ENCODE measurements at places on chromosomes 6 and 20.

DNA sequence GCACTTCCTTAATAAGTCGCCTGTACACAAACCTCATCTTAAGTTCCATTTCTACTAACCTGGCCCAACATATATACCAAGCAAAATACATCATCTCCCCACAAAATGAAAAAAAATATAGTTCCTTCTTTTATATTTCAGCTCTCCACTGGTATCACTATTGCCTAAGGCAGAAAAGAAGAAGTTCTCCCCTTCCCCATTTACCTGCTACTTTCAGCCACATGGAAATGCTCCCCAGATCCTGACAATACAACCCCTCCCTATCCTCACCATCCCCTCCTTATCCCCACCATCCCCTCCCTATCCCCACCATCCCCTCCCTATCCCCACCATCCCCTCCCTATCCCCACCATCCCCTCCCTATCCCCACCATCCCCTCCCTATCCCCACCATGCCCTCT, 175.7 kb downstream of the LINC00237 start:
- no peak for DNase-seq

DNA sequence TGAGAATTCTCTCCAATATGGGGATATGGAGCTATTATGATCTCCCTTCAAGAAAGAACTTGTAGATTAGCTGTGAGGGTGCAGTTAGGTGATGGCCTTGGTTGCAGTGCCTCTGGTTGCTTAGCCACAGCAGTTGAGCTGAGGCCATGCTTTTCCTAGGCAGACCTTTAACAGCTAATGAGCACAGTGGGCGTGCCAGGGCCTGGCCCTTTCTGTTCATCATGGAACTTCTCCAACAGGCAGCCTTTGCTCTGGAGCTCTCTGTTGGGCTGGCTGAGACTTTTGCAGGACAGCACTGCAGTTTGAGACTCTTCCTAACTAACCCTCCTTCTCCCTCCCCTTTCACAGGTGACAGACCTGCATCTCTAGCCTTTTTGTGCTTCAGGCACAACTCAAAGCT, 39.7 kb upstream of the TMEM170B start:
- no peak for DNase-seq

DNA sequence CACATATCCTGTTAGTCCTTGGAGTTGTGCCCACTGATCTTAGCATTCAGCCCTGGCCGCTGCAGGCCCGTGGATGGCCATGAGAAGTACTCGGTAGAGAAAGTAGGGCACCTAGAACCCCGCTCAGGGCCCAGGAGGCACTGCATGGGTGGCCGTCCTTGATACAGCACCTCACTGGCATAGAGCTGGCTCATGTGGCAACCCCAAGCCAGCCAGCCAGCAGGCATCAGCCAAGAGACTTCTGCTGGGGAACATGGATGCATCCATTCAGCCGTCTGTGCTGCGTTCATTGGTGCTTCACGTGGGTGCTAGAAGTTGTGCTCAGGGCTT, 10.6 kb downstream of the PYGB start:
- no peak for DNase-seq

- no peak for DNase-seq
These were observed 187.8 kb downstream of the NRN1 start for GRCh38 chr6:5818959-5819358.

DNA sequence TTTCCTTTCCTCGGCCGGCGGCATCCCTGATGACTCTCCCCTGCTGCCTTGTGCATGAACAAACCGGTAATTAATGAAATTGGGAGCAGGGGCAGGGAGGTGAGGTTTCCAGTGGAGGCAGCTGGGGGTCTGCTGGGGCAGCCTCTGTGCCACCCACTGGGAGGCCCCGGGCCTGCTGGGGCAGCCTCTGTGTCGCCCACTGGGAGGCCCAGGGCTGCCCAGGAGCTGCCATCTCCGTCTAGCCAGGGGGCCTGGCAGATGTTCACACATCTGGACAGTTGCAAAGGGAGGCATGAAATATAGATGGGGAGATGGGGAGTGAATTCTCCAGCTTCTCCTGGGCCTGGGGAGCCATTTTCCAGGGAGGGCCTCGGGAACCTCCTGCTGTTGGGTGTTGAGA, 33.8 kb downstream of the TOX2 start:
- no peak for DNase-seq

DNA sequence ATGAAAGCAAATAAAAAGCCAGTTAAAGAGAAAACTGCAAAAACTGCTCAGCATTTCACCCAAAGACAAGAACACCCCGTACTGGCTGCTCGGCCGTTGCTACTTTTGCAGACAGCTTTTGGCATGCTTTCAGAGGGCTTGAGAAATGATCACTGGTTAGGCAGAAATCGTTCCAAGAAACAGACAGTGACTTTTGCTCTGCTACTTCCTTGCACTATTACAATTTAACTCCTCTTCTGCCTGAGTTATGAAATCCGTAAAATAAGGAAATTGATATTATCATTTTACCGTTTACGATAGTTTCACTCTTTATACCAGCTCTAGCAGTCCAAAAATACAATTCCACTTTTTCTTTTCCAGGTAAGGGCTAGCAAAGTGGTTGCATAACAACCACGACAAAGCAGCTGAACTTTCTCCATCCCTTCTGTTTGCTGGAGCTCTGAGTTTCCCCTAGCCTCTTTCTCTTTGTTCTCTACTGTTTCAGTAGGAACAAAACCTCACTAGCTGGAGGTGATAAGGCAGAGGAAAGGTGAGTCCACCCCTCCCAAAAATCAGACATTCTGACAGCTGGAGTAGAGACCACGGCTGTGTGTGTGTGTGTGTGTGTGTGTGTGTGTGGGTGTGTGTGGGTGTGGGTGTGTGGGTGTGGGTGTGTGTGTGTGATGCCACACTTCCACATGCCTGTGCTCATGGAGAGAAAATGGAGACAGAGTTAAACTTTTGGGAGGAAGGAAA, 191.8 kb upstream of the RREB1 start:
- no peak for DNase-seq

- DNase-seq: no peak
These were observed 28.9 kb downstream of the PSMB9 start for GRCh38 chr6:32882879-32883250.

DNA sequence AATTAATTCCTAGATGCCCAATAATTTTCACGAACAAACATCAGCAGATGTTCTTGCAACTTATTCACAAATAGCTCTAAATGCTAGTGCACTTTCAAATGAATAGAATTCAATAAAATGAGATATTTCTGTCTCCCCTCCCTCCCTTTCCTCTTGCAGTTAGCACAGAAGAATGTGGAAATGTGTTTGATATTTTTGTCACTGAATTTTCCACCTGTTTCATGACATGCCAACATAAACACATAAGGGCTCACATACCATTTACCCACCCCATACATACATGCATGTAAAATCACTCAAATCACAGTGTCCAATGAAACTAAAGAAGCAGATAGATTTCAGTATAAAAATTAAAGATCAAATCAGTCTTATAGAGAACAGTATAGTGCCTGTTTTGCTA, 746.9 kb upstream of the MARCKS start:
- DNase-seq: no peak

- DNase-seq: no peak
These were observed 13.9 kb downstream of the JPH2 start for GRCh38 chr20:44173116-44173515.

- no peak for DNase-seq
These were observed 37.0 kb upstream of the MPC1 start for GRCh38 chr6:166419717-166420116.

DNA sequence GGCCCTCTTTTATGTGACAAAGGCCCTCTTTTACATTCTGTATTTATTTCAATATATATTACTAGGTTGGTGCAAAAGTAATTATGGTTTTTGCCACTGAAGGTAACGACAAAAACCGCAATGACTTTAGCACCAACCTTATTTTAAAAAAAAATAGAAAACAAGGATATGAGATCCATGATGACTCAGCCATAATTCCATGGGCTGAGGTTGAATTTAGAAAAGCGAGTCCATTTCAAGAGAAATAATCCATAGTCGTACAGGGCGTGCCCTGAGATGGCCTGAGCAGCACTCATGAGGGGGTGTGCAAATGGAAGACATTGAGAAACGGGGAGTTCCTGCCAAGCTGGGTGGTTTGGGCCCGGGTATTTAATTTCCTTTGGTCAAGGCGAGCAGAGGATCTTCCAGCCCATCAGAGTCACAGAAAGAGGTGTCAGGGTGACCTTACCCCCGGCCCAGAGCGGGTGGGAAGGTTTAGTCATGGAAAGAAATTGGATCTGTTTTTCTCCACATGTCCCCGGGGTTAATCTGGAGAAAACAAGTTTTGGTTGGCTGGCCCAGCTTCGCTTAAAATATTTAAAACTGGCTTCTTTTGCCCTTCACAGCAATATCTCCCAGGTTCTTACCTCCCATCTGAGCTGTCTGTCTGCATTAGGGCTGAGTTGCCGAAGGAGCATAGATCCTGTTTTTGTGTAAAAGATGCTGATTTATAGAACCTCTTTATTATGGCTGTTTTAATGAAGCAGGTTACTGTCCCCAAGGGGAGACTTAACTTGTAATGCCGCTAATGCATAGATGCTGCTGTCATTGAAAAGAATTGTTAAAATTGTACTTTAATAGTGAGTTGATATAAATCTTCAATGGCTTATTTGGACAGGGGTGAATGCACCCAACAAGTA, 255.6 kb downstream of the PREX1 start:
- DNase-seq: no peak

GRCh38 chr6:27091661-27092315, 155.7 kb upstream of the PRSS16 start:
- no peak for DNase-seq

- DNase-seq: no peak
These were observed 36.2 kb upstream of the CCDC167 start for GRCh38 chr6:37535759-37536490.

DNA sequence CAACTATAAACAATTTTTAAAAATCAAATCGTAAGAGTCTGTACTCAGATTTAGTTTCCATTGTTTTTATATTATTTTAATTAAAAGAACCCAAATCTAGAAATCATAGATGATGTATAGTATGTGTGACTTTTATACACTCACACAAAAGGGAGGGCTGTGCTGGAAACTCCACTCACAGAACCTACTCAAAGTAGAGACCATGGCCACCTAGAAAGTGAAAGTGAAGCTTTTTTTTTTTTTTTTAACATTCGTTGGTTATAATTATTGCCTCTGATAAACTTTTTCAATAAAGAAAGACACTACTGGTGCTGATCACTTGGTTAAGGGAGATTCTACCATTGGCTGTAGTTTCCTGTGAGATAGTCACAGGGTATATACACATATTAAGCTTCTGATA, 37.9 kb upstream of the PRL start:
- DNase-seq: no peak

- DNase-seq: no peak
These were observed 200.6 kb downstream of the MAFB start for GRCh38 chr20:40488401-40488800.

DNA sequence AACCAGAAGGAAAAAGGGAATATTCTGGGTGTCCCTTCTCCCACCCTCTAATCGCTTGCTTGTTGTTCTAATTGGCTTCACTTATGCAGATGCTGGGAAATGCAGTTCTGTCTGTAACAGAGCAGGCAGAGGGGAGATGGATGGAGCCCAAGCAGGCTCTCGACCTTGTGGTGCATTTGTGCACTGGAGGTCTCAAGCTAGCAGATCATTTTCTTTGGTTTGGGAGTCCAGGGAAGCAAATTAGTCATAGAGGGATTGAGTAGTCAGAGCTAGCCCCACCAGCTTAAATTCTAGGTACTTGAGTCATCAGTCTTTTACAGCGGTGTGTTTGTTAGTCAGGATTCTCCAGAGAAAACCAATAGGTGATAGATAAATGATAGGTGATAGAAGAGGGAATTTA, 234.7 kb upstream of the ECI2 start:
- DNase-seq: no peak

DNA sequence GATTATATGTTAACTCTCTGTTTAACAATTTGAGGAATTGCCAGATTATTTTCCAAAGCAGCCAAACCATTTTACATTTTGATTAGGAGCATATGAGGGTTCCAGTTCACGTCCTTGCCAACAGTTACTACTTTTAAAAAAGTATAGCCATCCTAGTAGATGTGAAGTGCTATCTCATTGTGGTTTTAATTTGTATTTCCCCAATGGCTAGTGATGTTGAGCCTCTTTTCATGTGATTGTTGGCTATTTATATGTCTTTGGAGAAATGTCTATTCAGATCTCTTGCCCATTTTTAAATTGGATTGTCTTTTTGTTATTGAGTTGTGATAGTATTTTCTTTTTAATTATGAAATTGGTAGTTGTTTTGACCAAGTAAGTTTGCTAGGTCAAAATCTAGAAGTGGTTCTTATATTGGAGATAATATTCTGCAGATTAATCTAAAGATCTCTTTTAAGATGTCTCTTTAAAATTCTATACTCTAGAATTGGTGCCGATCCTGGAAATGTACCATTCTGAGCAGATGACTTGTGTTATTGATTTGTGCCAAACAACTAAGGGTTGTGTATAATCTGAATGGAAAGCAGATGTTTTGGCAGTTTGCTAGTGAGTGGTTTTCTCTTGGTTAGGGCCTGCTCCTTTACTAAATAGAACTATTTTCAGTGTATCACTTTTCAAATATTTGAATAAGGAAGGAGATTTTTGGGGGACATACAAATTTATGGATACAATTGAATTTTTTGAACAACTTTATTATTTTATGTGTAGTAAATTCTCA, 99.5 kb downstream of the CDKAL1 start:
- DNase-seq: no peak

- no peak for DNase-seq
These were observed 44.7 kb upstream of the FOXQ1 start for GRCh38 chr6:1267057-1267732.

GRCh38 chr6:93226822-93227221, 192.5 kb downstream of the EPHA7 start:
- no peak for DNase-seq

- no peak for DNase-seq
These were observed 249.2 kb downstream of the FRK start for GRCh38 chr6:115811541-115811940.

DNA sequence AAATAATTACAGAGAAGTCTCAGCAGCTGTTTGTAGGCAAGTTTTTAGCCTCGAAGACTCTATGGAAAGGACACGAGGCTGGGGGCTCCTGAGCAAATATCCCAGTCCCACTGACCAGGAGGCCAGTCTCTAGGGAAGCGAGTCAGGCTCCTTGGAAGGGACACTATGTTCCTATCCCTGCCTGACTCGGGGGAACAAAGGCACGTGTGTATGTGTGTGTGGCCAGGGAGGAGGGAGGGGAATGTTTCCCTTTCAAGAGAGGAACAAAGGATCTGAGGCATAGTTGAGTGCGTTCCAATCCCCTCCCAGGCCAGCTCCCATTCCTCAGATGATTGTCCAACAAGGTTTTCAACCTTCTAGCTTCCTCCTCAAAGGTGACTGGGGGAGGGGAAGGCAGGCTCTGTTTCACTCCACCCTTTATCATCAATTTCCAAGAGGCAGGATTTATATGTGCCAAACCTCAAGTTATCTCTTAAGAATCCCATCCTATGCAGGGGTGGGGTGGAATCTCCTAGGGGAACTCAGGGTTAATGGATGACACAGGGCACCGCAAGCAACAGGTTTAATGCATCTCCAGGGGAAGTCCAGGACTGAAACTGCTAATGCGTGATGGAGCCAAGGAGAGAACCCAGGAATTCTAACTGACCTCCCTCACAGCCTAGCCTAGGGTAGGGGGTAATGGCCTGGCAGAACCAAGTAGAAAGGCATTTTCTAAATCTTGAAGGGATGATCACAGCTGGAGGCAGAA, 9.9 kb downstream of the BCL2L1 start:
- DNase-seq: peak; percentile 96

GRCh38 chr6:26056583-26057350, 30.5 kb upstream of the HFE start:
- DNase-seq: no peak

All from coronary artery (tissue), 2 donors.